ENCODE measurements at places on chromosomes 5 and 9. TPM values are rescaled to one million over a fixed set of nuclear protein-coding genes. Genes with fewer than 3 reads are reported as not detected.
A peak's percentile ranks its signal among the peaks of the same experiment; 100 is the strongest.

GRCh38 chr5:98416541-98416940 lies 356.9 kb upstream of the RGMB start:
- DNase-seq: no peak
- no peaks in the 10 kb centered on the region for H3K27me3 ChIP-seq
- H3K4me1 ChIP-seq: no peaks in the 10 kb centered on the region
- H3K4me3 ChIP-seq: no peak overlapping the region

DNA sequence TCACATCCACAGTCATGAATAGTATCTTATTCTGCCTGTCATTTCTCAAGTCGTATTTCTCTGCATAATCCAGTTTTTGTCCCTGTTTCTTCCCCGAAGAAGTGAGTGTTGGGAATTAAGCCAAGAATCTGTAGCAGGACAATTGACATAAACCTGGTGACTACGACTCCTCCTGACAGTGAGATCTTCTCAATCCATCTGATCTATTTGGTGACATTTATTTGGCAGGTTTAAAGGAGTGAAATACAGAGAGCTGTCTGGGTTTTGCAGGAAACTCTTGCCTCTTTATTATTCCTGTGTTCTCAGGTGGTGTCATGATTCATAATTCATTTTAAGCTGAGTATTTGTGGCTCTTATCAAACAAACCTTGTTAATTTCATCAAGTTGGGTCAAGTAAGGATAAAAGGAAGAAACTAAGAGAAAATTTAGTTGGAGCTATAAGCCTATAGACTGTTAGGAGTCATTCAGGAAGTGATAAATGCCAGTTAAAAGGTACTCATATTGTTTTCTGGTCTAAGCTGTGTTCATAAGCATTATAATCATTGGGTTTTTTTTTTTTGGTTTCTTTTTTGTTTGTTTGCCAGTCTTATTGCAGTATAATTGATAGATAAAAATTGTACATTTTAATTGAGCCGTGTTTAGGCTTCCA lies 95.9 kb upstream of the PCSK1 start:
- no peaks in the 10 kb centered on the region for H3K36me3 ChIP-seq
- no peaks in the 10 kb centered on the region for H3K27me3 ChIP-seq
- H3K4me3 ChIP-seq: no peak overlapping the region
- no peak overlapping the region for H3K27ac ChIP-seq

GRCh38 chr5:52648726-52649125 lies 139.0 kb upstream of the ITGA1 start:
- H3K36me3 ChIP-seq: no peaks in the 10 kb centered on the region
- no peaks in the 10 kb centered on the region for H3K4me1 ChIP-seq
- no peak overlapping the region for H3K4me3 ChIP-seq

DNA sequence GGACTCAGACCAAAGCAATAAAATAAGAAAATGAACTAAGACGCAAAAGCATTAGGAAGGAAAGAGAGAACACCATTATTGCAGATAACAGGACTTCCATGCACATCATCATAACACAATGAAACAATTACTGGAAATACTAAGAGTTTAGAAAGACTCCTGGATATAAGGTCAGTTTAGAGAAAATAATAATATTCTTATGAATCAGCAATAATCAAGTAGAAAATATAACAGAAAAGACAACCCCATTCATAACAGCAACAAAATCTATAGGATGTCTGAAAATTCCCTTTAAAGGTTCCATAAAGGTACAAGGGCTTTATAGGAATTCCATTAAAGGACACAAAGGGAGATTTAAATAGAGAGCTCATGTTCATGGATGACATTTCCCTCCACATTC lies 73.0 kb downstream of the SPTLC1 start:
- H3K36me3 ChIP-seq: peaks cover 42% of the 10 kb centered on the region
- no peak overlapping the region for H3K27ac ChIP-seq
- no peaks in the 10 kb centered on the region for H3K4me1 ChIP-seq

DNA sequence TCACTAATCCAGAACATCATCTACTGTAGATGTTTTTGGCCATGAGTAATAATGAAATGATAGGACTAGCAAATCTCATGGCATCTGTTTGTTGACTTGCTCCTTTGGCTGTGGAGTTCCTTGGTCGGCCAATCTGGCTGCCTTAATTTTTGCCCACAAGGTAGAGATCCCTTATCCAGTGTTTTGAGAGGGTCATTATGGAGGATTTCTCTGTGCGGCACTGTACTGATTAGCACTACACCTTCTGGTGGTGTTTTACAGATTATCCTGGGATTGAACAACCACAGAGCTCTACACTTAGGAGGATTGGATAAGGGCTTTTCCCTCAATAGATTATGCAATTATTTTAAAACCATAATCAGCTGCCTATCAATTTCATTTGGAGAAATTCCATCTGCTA lies 3.2 kb upstream of the ENHO start:
- H3K36me3 ChIP-seq: no peaks in the 10 kb centered on the region
- no peak overlapping the region for H3K4me3 ChIP-seq
- DNase-seq: no peak

DNA sequence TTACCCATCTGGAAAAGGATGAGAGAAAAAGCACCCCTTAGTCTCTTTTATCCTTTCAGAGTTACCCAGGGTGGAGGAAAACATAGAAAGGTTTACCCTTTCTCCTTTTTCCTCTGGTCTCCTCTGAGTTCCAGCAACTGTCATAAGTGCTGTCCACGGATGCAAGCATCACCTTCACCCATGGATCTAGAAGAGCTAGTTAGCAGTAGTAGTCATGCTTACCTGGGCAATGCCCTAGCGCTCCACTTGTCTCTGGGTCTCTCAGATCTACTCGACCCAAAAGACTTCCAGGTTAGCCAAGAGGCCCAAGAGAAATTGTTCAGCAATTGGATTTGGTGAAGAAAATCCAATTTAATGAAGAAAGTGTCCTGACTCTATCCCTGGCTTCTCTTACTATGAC lies 656.2 kb upstream of the PTPRD start:
- no peaks in the 10 kb centered on the region for H3K27me3 ChIP-seq
- no peaks in the 10 kb centered on the region for H3K4me1 ChIP-seq
- DNase-seq: no peak
- no peak overlapping the region for H3K27ac ChIP-seq
- no peak overlapping the region for H3K4me3 ChIP-seq
- H3K36me3 ChIP-seq: no peaks in the 10 kb centered on the region

- H3K27me3 ChIP-seq: no peaks in the 10 kb centered on the region
- no peak overlapping the region for H3K27ac ChIP-seq
- no peak overlapping the region for H3K4me3 ChIP-seq
- peak; percentile 1 for DNase-seq
- H3K36me3 ChIP-seq: no peaks in the 10 kb centered on the region
- no peaks in the 10 kb centered on the region for H3K4me1 ChIP-seq
These were observed 379.9 kb upstream of the ACO1 start for GRCh38 chr9:32004431-32005076.

GRCh38 chr5:32283539-32284377 lies 29.0 kb downstream of the MTMR12 start:
- H3K4me1 ChIP-seq: peaks cover 2% of the 10 kb centered on the region
- no peak overlapping the region for H3K27ac ChIP-seq

DNA sequence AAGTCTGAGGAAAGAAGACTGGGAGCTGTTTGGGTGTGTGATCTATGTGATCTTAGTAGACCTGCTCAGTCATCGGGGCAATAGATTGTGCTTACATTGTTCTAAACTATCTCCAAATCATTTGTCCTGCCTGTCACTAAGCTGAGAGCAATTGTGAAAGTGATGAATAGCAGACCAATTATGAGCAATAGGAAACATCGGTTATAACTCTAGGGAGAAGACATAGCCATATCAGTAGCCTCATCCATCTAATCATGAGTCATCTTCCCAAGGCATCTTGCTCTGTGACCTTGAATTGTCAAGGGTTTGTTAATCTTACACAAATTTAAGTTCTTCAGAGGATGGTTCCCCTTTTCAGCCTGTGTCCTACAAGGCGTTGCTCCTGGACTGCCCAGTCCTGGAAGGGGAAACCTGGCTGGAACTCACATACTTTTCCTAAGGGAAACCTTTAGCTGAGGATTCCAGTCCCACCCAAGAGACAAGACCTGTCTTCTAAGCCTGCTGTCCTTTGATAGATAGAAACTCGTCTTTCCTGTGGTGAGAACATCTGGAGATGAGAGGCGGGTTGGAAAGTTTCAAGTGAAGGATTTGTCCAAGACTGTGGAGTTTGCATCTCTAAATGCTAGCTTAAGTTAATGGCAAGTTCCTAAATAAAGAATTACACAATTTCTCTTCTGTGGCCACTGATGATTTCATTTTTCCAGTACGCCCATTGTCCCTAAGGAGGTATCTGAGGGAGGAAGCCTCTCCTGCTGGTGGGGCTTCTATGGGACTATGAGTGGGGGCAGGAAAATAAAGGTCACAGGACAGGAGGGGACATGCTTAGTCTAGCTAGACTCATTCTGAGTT lies 53.9 kb upstream of the TRIM32 start:
- no peaks in the 10 kb centered on the region for H3K4me1 ChIP-seq
- no peak overlapping the region for H3K27ac ChIP-seq
- H3K27me3 ChIP-seq: no peaks in the 10 kb centered on the region

GRCh38 chr9:97628668-97629067 lies 4.5 kb downstream of the TSTD2 start:
- no peaks in the 10 kb centered on the region for H3K27me3 ChIP-seq
- H3K27ac ChIP-seq: no peak overlapping the region
- H3K4me3 ChIP-seq: no peak overlapping the region
- DNase-seq: no peak

DNA sequence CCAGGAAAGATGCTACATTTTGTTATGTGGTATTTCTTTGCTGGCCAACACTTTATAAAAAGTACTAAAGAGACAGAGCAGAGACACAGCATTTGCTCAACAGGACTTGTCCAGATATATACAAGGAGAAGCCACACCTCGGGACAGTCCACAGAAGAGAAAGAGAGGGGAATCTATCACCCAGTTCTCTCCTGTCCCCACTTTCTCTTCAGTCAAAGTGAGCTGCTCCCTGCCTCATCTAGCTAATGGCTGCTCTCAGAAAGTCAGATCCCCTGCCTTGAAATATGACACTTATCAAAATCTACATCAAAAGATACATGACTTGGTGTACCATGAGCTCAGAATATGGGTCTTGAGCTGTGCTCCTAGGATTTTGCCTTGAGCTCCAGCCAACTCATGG lies 86.7 kb upstream of the SPDL1 start:
- no peak overlapping the region for H3K4me3 ChIP-seq
- no peak for DNase-seq
- H3K27ac ChIP-seq: no peak overlapping the region
- peaks cover 2% of the 10 kb centered on the region for H3K4me1 ChIP-seq

GRCh38 chr9:121921444-121921843 lies 171.7 kb downstream of the TTLL11 start:
- H3K4me3 ChIP-seq: no peak overlapping the region
- H3K27ac ChIP-seq: no peak overlapping the region
- no peaks in the 10 kb centered on the region for H3K27me3 ChIP-seq
- DNase-seq: peak; percentile 31
- H3K4me1 ChIP-seq: peaks cover 15% of the 10 kb centered on the region
- peaks cover 2% of the 10 kb centered on the region for H3K36me3 ChIP-seq

The PSMD5 gene
- 19.4 TPM for total RNA-seq

The FAM170A gene
- not detected for total RNA-seq

The ANKRD18B gene
- total RNA-seq: 1.2 TPM

The SNCAIP gene
- total RNA-seq: 10.3 TPM

The CCDC192 gene
- 0.18 TPM for total RNA-seq
